ENCODE measurements at places on chromosomes 5 and 9.
A peak's percentile ranks its signal among the peaks of the same experiment; 100 is the strongest.

DNA sequence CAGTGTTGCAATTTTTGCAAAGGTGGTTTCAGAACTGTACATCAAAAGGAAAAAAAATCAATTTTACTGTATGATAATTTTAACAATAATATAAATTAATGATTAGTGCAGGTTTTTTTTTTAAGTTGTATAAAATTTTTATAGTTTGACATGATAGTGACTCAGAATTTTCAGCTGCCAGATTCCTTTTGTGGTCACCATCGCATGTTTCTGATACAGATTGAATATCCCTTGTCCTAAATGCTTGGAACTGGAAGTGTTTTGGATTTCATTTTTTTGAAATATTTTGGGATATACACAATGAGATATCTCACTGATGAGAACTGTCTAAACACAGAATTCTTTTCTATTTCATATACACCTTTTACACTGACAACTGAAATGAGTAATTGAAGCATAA is 361.3 kb downstream of the RAB3C start:
- no peak for DNase-seq

- DNase-seq, result peak; percentile 67
Observed at GRCh38 chr5:159316519-159317383, 13.5 kb downstream of the IL12B start.

GRCh38 chr5:140317859-140318258 is 15.0 kb upstream of the PFDN1 start:
- DNase-seq, result peak; percentile 77

- peak; percentile 94 for DNase-seq
Observed at GRCh38 chr5:109411627-109412026, 1.9 kb upstream of the PJA2 start.
